Muscle of back (tissue), 13 donors: ENCODE measurements at places on chromosomes 12 and 14. TPM values are rescaled to one million over a fixed set of nuclear protein-coding genes. Genes with fewer than 3 reads are reported as not detected.

The FZD10 gene
- 11.2 TPM for polyA plus RNA-seq

The STON2 gene
- polyA plus RNA-seq: 18.5 TPM

DNA sequence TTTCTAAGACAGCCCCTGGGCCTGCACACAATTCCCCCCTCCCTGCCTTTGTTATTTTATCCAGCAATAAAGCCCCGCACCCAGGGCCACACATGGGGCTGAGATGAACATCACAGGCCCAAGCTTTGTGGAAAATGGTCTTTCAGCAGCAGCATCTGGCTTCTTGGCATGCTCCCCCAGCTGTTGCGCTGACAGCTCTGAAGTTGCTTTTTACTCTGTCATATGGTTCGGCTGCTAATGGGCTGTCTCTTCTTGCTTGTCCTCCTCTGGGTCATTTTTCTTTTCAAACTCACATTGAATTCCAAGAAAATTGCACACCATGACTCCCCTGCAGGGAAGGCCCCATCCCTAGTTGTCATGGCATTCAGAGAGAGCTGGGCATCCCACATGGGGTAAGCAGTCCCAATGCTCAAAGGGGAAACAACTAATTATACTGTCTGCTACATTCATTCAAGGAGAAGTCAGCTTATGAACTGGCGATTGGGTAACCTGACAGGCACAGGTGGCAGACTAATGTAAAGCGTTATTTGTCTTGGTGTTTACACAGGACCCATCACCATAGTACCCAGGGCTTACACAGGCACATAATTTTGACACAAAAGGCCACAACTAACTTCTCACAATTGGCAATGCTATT lies 74.0 kb upstream of the CDKN3 start:
- peak; percentile 49 for DNase-seq

GRCh38 chr12:3179731-3180130 lies 102.6 kb downstream of the TSPAN9 start:
- DNase-seq: no peak

- DNase-seq: peak; percentile 60
Measured at GRCh38 chr12:56081393-56082347, 1.7 kb downstream of the ERBB3 start.

GRCh38 chr12:23098517-23098916 lies 473.5 kb downstream of the ETNK1 start:
- peak; percentile 17 for DNase-seq
